ENCODE measurements at places on chromosomes 13 and 19.

DNA sequence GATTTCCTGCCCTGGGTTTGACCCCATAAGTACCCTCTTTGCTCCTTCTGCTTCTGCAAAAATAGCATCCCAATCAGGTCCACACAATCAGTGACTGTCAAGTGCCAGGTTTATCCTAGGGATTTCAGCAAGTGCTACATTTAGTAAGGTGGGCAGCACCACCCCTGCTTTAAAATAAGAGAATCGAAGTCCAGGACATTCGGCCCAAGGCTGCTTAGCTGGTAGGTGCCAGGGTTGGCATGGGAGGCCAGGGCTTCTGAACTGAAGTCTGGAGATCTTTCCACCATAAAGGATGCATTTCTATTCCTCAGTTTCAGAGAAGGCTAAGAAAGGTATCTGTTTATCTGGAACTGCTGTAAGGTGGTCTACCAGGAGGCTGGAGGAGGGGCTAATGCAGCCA, 408.3 kb downstream of the ZNF536 start:
- no peak for DNase-seq

DNA sequence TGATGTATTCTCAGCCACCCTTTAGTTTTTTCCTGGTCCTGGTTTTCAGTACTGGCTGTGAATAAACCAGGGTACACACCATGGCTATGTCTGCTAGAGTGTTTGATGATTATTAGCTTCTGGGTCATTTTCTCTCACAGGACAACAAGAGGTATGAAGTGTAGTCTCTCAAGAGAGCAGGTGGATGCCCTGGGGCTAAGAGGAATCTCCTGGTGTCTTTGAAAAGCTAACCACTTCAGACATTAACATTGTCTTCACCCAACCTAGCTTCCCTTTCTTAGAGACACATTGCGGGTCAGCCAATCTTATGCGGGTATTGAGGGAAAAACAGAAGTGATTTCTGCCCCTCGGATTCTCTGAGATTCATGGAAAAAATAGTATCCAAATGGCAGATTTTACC, 1.6 kb downstream of the ZNF730 start:
- no peak for DNase-seq

DNA sequence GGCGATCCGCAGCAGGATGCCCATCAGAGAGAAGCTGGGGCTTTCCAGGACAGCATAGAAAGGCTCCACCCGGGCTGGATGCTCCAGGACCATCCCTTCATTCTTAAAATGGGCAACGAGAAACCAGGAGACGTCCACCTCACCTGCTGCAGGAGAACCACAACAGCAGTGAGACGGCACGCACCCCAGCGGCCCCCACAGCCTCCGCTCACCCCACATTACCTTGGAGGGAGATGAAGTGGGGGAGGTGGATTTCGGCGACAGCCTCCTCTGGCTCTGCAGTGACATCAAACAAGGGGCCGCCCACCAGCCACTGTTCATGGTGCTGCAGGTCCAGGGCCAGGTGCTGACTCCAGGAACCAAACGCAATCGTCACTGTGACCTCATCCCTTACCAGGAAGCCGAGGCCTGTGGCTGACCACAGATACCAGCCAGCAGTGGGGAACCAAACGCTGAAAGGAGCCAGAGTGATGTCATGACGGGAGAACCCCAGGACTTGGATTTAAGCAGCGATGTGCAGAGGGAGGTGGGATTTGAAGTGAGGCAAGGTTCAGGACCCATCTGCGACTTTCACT, 25.1 kb downstream of the CARD8 start:
- DNase-seq: no peak

- no peak for DNase-seq
Observed at GRCh38 chr19:52716522-52716921, 18.3 kb downstream of the ZNF611 start.

DNA sequence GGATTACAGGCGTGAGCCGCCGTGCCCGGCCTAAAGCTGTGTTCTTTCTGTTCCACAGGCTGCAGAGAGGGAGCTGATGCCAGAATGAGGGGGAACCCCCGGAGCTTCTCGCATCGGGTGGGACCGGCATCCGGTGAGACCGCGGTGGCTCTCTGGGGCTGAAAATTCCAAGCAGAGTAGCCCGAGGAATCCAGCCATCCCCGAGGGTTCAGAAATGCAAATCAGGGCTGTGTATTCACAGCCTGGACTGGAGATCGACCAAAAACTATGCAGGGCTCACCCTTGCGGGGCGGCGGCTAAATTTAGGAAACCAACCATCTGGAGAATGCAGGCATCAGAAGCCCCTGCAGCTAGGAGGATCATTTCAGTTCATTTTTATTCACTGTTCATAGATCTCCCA, 99.2 kb downstream of the GNG7 start:
- no peak for DNase-seq

- no peak for DNase-seq
Observed at GRCh38 chr19:49431330-49431749, 6.2 kb downstream of the GFY start.

DNA sequence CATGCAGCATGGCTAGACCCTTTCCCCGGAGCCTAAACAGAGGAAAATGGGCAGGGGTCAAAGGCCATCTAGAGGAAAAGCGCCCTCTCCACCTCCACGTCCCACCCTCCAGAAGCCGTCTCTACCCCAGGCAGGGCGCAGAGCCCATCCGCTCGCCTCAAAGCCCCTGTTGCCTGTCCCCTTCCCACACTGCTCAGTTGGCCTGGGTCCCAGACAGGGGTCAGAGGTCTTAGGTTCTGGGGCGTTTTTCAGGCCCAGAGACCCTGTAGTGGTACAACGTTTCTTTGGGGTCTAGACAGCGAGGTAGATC, 285 bp downstream of the TMEM143 start:
- DNase-seq: no peak

- no peak for DNase-seq
Observed at GRCh38 chr19:56261145-56261544, 11.4 kb upstream of the EDDM13 start.

- DNase-seq: no peak
Observed at GRCh38 chr19:54302257-54302656, 10.7 kb downstream of the LILRA5 start.

- no peak for DNase-seq
Observed at GRCh38 chr13:111948281-111948680, 118.7 kb upstream of the SOX1 start.

GRCh38 chr13:73340069-73340468, 281.3 kb downstream of the KLF5 start:
- DNase-seq: no peak

DNA sequence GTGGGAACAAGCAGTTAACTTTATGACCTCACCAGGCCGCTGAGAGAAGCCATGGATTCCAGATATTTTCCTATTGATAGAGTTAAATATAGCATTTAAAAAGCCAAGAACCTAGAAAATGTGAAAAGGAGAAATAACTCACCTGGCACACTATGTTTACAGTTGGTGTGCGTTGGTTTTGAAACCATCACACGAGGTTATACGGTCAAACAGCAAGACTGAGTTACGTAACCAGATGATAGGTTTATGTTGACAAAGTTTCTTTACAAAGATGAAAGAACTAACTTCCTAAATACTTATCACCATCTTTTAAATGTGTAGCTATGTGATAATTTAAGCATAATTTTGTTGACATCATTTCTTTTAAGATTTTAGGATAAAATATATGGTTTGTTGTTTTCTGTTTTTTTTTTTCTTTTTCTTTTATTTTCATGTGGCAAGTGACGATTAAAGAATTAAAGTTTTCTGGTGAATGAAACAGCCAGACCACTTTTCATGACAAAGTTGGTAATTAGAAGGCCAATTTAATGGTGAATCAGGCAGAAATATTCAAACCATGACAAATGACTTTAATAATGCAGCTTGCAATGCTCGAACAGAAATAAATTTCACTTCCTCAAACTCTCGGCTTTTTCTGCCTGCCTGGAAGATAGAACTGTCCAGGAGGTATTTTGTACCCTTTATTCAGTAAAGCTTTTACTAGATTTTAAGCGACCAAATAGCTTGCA, 339.1 kb upstream of the OBI1 start:
- no peak for DNase-seq

DNA sequence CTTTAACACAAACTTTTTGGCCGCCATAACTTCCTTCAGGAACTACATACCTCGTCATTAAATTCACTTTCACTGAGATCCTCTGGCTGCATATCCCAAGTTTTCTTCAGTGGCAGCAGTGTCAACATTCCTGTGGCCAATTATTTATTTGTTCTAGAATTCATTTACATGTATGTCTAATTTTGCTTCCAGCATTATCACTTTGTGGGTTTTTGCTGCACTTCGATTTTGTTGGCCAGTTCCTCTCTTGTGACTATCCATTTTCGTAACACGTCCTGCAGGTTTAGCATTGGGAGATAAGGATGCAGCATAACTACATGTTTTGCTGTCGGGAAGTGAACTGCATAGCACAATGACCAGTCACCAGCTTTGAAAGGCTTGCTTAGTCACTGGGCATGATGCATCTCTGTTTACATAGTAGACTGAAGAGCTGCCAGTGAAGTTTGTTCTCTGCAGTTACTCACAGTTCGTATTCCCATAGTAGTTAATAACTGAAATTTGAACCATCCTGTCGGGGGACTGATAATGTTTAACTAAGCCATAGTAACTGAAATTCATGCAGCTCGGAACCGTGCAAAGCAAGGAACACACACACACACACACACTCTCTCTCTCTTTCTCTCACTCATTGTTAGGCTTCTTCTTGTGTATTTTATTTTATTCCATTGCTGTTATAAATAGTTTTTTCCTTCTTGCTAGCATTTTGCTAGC, 28.3 kb downstream of the ZNF507 start:
- DNase-seq: no peak

DNA sequence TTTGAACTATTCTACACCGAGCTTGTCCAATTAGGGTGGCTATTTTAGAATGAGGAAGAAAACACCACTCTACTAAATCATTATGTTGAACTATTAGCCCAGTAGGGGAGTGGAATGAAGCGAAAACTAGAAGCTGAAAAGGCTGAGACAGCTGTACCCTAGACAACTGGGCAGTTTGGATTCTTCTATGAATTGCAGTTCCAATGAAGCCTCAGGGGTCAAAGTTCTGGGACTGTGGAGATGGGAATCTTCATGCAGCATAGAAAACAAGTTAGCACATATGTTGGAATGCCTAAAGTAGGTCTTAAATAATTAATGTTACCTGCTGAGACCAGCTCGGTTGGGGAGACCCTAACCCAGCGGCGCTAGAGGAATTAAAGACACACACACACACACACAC, 62.7 kb upstream of the ZNF726 start:
- no peak for DNase-seq

GRCh38 chr13:88005188-88005587, 334.0 kb downstream of the SLITRK5 start:
- no peak for DNase-seq

- DNase-seq: no peak
Observed at GRCh38 chr19:17623224-17623935, 64.8 kb downstream of the UNC13A start.

- DNase-seq: peak; percentile 85
Observed at GRCh38 chr19:48333467-48334384, 8.4 kb downstream of the EMP3 start.

DNA sequence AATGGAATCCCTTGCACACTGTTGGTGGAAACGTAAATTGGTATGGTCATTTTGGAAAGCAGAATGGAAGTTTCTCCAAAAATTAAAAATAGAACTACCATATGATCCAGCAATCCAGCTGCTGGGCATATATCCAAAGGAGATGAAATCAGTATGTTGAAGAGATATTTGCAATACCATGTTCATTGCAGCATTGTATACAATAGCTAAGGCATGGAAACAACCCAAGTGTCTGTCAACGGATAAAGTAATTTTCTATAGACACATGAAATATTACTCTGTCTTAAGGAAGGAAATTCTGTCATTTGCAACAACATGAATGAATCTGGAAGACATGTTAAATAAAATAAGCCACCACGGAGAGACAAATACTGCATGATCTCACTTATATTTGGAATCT, 124.7 kb downstream of the GPC5 start:
- DNase-seq: no peak

GRCh38 chr13:73325723-73326558, 267.1 kb downstream of the KLF5 start:
- no peak for DNase-seq

GRCh38 chr19:55383279-55384130, 587 bp downstream of the TMEM238 start:
- peak; percentile 27 for DNase-seq

DNA sequence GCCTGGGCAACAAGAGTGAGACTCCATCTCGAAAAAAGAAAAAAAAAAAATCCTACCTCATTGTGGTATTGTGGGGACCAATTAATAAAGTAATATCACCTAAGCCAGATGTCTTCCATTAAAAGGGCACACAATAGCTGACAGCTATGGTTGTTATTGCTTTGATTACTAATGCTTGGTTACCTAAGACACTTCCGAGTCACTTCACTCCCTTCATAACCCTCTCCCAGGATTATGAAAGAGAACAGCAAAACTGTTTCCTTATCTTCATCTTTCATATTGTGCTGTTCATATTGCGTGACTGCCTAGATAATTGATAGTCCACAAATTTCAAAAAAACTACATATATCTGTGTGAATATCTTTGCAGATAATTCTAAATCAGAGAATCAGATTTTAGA, 10.3 kb upstream of the HSPH1 start:
- no peak for DNase-seq

- no peak for DNase-seq
Observed at GRCh38 chr13:97780486-97780885, 173.0 kb upstream of the IPO5 start.

DNA sequence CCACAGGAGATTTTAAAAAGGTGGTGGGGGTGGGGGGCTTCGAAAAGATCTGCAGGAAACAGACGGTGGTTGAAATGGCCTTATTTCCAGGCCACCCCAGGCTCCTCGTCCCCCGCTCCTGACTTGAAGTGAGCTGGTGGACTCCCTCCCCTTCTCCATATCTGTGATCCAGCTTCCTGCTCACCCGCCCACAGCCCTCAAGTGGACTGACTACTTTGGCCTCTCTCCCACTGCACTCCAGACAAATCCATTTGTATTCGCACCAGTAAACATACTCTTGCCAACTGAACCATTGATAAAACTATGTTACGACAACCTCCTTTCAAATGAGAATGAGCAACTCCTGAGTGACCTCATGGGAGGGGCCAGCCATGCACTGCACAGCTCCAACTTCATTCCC, 259.5 kb downstream of the COL4A1 start:
- no peak for DNase-seq

DNA sequence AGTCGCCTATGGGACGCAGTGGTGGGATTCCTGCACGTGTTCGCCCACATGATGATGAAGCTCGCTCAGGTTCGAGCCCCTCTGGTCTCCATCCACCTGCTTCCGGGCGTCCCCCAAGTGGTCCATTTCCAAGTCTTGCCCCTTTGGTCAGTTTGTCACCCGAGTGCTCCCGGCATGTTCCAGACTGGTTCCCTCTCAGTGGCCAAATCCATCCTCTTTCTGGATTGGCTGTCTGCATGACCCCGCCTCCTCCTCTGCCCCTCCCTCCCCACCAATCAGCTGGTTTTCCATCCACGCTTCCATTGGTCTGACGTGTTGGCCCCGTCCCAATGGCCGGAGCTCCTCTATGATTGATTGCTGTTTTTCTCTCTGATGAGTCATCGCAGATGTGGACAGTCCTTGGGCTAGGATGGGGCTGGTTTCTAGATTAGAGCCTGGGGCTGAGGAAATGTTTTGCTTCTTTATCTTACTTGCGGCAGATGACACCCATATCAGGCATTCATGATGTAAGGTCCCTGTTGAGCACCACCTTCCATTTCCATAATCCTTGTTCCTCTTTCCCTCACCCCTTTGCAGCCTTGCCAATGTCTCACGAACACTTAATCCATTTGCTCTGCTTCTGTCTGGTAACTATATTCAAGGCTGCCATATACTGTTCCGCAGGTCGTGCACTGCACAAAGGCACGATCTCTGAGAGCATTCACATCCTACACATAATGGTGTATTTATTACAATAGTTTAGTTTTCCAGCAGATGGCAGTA, 73.8 kb downstream of the MAP4K1 start:
- no peak for DNase-seq

- DNase-seq: no peak
Observed at GRCh38 chr13:71218960-71219359, 648.0 kb downstream of the DACH1 start.
